ENCODE measurements at places on chromosomes 5 and 9. TPM values are rescaled to one million over a fixed set of nuclear protein-coding genes. Genes with fewer than 3 reads are reported as not detected.

TMEM232 gene
- 1.5 TPM for polyA plus RNA-seq

DNA sequence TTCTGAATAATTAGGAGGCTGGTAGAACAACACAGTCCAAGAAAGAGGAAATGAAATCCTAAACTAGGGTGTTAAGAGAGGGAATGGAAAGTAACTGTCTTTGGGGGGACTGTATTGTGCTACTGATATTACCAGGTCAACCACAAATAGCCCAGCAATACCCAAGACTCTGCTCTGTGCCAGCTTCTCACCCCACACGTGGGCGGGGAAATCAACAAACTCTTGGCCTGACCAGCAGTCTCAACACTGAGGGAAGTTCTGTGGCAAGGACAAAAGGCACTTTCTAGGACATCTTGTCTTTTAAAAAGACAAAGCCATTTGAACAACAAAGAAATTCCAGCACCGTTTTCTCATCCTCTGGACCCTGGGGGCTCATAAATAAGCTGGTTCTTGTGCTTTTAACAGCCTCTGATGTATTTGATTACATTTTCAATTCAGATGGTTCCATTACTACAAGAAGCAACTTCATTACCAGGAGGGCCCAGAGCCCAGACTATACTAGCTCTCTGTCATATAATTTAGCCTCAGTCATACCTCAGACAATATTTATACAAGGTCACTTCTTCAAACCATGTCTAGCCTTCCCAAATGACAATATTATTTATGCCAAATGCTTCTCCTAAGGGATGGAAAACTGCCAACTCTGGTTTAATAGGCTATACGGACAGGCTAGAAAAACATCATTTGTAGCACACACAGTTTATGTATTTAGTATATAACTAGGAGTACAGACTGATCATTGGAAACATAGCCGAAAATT lies 297.8 kb downstream of the CWC27 start:
- no peak for DNase-seq

- no peak for DNase-seq
Observed at GRCh38 chr9:105993921-105994715, 299.8 kb downstream of the TMEM38B start.

DNA sequence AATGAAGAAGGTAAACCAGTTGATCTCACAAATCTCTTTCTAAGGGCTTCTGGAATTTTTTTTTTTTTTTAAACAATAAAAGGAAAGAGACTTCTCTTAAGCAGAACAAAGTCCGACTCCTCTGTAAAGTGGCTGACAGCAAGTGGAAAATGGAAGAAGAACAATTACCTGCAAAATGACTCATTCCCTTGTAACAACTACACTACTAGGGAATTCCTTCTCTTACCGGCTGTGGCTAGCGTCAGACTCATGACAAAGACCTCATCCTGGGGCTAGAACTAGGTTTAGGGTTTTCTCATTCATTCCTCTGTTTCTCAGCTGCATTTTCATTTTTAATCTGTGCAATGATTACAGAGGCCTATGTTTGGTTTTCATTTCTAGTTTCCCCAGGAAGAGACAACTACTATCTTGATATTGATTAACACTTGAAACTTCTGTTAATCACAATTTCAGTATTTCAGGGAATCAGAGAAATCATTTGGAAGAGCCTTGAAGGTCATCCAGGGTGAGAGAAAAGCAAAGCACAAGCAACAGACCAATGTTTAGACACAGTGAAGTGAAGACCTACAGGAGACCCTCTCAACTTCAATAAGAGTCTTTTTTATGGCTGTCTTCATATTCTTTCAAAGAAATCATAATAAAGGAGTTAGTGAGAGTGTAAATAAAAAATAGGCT lies 437.9 kb downstream of the RAB3C start:
- no peak for DNase-seq
